ENCODE measurements at places on chromosomes 16 and 17.

DNA sequence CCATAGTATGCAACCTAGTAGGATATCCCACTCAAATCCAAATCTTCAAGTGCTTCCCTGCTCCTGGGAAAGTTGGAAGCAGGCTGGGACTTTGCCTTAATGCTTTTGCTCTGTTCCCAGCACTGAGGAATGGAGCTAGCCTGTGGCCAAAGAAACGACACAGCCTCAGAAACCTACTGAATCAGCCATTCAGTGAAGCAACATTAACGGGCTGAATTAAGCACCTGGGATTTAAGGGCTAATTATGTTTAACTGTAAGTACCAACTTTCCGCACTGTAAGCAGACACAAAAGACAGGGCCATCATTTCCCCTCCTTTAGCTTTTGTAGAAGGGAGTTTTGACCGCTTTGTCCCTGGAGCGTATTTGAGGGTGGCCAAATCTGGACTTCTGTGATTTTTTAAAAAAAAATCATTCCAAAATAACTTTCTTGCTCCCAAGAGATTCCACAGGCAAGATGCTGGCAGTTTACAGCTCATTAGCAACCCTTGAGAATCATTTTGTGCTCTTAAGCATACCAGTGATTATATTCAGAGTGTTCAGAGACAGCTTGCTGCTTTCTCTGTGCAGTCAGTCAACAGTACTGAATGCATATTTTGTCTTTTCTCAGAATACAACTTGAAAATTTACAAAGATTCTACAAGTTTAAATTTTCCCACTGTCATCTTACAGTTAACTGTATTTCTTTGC is 17.6 kb upstream of the NOL11 start:
- DNase-seq = no peak

- no peak for DNase-seq
Measured at GRCh38 chr17:28177351-28177750, 134.9 kb downstream of the NLK start.

DNA sequence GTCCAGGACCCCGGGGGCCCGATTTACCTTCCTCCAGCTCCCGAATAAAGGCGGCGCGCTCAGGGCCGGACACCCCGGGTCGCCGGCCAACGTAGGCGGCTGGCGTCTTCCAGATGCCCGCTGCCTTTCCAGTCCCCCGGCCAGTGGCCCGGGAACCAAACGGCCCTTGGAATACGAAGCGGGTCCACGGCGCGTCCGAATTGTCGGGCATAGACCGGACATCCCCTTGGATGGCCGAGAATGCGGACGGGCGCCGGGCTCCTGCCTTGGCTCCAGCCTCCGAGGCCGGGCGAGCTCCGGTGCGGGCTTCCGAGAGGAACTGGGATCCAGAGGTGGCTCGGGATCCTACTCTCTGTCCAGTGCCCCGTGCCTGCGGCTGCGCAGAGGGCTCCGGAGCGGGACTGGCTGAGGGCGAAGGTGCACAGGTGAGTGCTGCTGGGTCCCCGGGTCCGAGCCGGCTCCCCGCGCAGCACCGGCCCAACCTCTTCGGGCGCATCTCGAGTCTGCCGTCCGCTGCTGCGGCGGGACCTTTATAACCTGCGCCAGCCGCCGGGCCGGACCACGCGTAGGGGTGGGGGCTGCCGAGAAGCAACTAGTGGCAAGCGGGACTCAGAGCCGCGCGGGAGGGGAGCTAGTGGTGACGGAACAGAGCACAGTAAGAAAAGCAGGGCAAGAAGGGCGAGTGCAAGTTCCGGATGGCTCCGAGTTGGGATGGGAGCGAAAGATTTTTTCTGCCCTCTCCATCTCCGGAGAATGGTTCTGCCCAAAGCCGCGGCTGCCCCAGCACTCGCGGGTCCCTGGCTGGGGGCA is at the start of gene HAP1:
HAP1 (minus strand) TSS at position 505 of the 810 bp plus-strand sequence; CDS start at position 496, 9 bp downstream.
- DNase-seq = no peak

DNA sequence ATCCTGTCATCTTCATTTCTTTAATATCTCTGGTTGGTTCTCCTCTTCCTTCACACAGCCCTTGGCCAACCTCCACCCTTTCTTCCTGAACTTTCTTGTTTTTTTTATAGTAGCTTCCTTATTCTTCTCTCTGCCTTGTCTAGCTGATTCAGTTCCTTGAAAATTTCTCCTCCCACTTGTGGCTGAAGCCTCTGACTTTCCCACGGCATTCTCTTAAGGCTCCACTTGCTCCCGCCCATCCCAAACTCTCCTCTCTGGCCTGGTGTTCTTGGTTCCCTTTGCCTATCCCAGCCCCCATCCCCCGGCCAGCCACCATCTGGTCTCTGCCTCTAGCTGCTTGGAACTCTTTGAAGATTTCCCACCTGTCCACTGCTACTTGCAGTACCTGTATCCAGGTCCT is 29.1 kb downstream of the NLRP1 start:
- DNase-seq = no peak

- no peak for DNase-seq
Measured at GRCh38 chr16:81987706-81988105, 23.6 kb downstream of the SDR42E1 start.

DNA sequence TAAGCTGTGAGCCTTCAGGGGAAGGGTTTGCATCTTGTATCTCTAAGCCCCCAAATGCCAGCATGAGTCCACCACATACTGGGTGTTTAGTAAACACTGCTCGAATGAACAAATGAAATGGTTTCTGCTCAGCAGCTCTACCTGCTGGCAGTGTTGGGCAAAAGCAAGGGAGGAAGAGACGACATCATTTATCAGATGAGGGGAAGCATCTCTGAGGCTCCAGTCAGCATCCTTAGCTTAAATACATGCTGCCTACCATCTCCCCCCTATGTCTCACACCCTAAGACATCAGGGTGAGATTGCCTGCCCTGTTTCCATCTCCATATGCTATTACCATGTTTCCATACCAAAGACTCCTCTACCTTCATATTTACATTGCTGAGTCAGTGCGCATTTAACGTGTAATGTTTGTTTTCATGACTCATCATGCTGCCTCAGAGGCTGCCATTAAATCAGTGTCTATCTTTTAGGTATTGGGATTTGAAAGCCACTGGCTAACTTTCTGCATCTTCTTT is 379.8 kb downstream of the UTP18 start:
- DNase-seq = peak; percentile 18

DNA sequence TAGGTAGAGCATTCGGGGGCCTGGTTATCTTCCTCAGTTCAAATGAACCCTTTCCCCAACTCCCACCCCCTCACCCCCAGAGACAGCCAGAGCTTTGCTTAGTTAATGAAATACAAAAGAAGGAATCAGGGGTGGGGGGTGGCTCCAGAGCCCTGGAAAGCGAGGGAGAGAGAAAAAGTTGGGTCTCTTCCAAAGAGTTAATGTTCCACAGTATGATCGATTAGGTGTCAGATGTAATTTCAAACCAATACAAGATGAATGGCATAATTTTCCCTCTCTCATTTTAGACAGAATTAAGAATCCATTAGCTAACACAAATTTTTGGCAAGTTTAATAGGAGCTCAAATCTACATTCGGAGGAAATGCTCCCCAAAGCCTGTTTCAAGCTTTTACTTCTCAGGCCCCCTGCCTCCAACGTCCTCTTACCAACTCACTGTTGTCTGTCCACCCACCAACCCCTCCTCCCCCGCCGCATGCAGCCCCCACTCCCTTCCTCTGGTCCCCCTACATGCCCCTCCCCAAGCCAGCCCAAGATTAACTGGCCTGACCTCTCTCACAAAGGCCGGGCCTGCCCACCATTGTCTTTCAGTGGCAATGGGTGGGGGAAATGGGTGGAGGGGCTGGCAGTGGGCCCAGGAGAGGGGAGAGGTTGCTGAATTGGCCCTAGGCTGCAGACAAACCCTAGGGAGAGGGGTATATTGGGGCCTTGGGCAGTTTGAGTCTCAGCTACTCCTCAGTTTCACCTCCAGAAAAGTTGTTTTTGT is 28.2 kb downstream of the NEUROD2 start:
- DNase-seq = peak; percentile 34

DNA sequence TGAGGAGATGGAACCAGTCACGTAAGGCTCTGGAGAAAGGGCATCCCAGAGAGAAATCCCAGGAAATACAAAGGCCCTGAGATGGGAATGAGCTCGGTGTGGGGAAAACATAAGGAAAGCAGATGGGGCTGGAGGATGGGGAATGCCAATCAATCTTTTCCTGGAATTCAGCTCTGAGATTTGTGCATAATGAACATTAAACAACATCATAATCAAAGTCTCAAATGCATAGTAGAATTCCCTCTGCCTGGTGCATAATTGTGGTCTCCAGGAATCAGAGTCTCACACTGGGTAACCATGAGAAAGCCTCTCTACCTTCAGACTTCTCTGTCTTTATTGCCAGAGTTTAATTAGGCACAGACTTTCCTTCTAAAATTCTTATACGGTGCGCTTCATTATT is 30.8 kb downstream of the OTOA start:
- DNase-seq = no peak

GRCh38 chr17:58605470-58605869 is 86.4 kb downstream of the TEX14 start:
- no peak for DNase-seq

DNA sequence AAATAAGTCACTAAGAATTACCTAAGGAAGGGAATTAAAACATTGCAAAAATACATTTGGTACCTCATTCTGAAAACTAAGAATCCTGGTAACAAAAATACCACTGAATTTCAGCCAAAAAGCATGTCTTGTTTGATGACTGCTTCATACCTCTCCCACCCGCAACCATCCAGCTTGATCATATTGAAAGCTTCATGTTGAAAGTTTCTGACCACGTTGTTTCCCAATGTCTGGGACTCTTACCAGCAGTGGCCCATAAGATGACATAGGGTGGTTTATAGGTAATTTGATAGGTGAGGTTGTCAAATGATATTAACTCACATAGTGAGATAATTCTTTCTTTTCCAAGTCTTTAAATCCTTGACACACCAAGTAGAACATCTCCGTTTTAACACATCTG is 139.3 kb downstream of the CDH11 start:
- DNase-seq = no peak

- DNase-seq = peak; percentile 85
Measured at GRCh38 chr16:18983565-18984434, at the start of gene TMC7. TSS of gene TMC7 (plus strand) at chr16:18983934. CDS start at chr16:18984064, 130 bp downstream.

DNA sequence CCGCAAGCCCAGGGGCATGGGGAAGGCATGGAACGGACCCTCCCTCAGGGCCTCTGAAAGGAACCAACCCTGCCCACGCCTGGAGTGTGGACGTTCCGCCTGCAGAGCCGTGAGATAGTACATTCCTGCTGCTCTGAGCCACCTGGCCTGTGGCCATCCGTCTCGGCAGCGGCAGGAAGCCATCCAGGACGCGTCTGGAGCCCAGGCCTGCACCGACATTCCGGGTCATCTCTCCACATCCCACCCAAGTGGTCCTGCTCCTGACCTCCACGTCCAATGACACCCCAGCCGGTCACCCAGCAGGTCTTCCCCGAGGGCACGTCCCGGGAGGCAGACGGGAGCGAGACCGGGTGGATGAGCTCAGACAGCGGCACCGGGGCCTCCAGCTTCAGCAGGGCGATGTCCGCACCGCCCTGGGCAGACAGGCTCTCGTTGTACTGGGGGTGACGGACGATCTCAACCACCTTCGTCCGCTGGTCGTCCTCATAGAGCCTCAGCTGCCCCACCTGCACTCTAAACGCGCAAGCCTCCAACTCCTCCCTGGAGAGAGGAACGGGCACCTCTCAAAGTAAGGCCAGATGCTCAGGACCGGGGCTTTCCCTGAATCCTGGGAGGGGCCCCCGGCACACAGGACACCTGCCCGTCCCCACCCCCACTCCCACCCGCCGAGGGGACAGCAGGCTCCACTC is 21.3 kb upstream of the UBE2I start:
- DNase-seq = no peak

- no peak for DNase-seq
Measured at GRCh38 chr17:79730769-79731483, at the start of gene ENPP7. TSS of gene ENPP7 (plus strand) at chr17:79730943. CDS start at chr17:79731140, 197 bp downstream.

GRCh38 chr17:5950878-5951277 is 119.3 kb upstream of the WSCD1 start:
- peak; percentile 32 for DNase-seq

GRCh38 chr16:30445149-30445407 is 596 bp downstream of the SEPHS2 start:
- no peak for DNase-seq

DNA sequence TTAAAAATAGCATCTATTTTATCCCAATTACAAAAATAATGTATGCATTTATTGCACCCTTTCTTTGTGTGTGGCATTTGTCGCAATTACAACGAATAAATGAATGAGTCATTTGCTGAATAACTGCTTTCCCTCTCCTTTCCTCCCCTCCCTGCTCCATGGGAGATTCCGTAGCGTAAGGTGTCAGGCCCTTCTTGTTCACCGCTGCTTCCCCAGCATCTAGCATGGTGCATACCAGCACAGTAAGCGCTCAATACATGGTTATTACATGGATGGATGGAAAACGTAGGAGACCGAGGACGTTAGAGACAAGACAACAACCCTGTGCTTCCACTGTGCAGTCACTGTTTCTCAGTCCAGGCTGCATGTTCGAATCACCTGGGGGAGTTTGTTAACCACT is 336.0 kb upstream of the EEF2KMT start:
- no peak for DNase-seq

DNA sequence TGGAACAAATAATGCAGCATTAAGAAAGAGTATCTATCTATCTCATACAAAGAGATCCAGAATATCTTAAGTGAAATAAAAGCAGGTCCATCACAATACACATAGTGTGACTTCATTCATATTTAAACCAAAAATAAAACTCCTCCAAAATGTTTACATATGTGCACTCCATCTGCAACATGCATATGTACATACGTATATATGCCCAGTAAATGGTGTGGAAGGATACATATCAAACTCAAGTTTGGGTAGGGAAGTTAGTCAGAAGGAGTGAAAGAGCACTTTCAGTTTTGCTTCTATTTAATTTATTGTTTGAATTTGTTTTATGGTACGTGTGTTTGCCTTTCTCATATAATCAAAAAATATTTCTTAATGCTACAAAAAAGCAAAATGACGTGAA is 12.0 kb upstream of the ADAT1 start:
- no peak for DNase-seq

GRCh38 chr16:80480664-80481063 is 60.1 kb upstream of the DYNLRB2 start:
- no peak for DNase-seq

DNA sequence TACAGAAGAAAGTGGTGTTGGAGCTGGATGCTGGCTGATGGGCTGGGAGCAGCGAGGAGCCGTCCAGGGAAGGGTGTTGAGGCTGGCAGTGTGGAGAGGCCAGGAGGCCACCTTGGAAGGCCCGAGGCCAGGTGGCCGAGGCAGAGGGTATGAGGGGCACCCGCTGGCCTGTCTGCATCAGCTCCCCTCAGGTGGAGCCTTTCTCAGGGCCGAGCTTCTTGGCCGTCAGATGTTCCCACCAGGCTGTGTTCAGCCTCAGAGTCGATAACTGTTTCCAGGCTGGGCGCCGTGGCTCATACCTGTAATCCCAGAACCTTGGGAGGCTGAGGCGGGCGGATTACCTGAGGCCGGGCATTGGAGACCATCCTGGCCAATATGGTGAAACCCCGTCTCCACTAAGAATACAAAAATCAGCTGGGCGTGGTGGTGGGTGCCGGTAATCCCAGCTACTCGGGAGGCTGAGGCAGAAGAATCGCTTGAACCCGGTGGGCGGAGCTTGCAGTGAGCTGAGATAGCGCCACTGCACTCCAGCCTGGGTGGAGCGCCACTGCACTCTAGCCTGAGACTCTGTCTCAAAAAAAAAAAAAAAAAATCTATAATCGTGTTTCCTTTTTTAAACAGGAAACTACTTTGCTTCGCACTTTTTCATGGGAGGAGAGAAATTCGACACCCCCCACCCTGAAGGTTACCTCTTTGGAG is 25.3 kb downstream of the MGRN1 start:
- DNase-seq = no peak

- no peak for DNase-seq
Measured at GRCh38 chr17:76467366-76467765, at the start of gene AANAT. TSS of gene AANAT (plus strand) at chr17:76467603. CDS start at chr17:76468747, 1,144 bp downstream.

All from NCI-H2081 (cell line).